ENCODE measurements at places on chromosomes 16 and 17.

DNA sequence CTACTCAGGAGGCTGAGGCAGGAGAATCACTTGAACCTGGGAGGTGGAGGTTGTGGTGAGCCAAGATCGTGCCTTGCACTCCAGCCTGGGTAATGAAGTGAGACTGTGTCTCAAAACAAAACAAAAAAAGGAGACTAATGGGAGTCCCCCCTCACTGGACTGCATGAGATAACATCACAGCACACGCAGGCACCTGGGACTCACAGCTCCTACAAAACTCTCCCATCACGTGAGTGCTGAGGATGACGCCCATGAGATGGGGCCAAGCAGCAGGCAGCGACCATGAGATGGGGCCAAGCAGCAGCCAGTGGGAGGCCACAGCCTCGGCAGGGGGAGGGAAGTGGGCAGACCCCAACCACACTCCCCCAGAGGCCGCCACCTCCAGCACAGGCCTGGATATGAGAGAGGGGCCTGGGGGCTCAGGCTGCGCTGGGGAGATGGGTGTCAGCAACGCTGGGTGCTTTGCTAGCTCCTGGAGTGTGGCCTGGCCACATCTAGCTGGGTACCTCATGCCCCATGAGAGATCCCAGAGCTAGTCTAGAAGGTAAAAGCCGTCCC lies 15.4 kb downstream of the DNAAF8 start:
- DNase-seq, result no peak

GRCh38 chr16:86625821-86626220 lies 47.5 kb downstream of the FOXL1 start:
- DNase-seq, result peak; percentile 17

GRCh38 chr16:56047307-56048234 lies 143.7 kb upstream of the GNAO1 start:
- no peak for DNase-seq

DNA sequence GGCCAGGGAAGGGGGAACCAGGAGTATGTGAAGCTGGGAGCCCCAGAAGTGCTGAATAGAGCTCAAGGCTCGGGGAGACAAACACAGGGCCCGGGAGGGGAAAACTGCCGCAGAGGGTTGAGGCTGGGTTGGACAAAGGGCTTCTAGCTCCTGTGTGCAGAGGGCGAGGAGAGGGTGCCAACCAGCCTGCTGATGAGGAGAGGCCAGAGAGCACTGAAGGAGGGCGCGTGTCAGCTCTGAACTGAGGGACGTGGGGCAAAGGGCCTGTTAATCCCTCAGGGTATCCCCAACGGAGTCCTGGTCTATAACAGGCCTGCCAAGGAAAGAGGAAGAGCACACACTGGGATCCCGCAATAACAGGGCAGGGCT lies 151.3 kb downstream of the C16orf78 start:
- DNase-seq, result no peak

DNA sequence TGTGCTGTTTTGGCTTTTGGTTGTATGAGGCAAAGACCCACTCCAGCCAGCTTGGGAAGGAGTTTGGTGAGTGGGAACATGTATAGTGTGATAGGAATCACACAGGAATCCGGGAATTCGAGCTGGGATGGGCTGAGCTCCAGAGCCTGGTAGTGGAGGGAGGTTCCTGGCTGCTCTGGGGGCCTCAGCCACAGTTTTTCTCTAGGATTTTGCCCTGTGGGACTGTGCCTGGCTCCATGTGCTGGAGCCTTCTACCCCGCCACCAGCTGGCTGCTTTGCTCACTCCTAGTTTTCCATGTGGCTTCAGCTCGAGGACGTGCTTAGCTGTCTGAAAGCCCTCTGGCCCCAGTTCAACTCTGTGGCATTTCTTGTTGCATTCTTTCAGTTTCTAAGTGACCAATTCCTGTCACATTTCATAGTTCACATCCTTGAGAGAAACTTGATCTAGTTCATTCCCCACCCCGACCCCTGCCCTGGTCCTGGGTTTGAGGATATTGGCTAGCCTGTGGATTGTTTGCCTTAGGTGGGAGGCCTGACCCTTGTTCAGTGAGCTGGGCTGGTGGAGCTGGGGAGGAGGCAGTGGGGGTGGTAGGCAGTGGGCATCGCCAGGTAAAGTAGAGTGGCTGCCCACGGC lies 5.0 kb downstream of the SEC14L1 start:
- no peak for DNase-seq

DNA sequence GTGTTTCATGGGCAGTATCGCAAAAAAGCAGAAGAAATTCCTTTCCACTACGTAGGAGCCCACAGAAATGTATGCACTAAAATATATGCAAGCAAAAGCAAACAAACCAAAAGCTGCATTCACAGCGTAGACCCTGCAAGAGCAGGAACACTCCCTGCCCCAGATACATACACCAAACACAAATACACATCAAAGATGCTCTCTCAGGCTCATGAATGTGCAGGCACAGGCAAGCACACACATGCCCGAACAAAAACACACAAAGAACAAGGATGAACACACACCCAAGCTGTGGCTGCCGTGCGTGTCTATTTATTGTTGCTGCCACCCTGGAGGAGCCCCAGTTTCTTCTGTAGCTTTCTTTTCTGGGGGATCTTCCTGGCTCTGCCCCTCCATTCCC lies 1.7 kb downstream of the NUPR1 start:
- DNase-seq, result peak; percentile 90

DNA sequence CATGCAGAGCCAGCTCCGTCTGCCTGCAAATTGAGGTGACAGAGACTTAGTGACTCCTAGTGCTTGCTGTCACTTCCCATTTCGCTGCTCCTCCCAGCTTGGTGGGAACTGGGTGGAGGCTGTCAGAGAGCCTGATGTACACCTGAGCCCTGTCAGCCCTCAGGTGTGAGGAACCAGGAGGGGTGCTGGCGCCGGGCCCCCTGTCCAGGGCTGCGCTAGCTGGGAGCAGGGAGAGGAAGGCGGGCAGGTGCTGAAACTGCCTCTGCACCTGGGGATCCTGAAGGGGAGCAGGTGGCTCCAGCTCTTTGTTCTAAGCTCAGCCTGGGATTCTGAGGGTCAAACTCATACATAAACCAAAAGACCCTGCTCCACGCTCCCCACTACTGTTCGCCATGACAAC lies 10.8 kb upstream of the WSCD1 start:
- DNase-seq, result no peak

DNA sequence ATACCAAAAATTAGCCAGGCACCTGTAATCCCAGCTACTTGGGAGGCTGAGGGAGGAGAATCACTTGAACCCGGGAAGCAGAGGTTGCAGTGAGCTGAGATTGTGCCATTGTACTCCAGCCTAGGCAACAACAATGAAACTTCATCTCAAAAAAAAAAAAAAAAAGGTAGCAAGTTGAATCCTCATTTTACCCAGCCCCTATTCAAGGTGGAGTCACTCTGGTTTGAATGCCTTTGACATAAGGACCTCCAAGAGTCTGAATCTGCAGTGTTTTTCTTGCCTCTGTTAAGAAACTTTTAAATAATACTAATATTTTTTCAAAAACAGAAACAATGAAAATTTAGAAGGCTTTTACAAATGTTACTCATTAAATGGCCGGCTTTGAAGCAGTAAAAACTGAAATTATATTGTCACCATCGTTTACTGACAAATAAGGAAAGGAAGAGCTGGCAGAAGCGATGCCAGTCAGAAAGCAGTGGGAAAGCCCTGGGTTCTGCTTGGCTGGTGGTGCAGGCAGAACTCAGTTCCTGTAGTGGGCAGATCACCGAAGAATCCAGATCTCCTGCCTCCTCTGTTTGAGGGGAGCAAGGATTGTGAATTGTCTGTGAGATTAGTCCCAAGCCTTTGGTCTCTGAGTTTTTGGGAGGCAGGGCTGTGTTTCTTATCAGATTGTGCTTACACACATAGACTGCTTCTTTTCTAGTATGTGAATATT lies 99.7 kb upstream of the HAS3 start:
- DNase-seq, result no peak

All from mammary epithelial cell (primary cell).